ENCODE measurements at places on chromosomes 1 and 21.

- no peak for DNase-seq
Observed at GRCh38 chr1:167292216-167292615, 71.5 kb downstream of the POU2F1 start.

DNA sequence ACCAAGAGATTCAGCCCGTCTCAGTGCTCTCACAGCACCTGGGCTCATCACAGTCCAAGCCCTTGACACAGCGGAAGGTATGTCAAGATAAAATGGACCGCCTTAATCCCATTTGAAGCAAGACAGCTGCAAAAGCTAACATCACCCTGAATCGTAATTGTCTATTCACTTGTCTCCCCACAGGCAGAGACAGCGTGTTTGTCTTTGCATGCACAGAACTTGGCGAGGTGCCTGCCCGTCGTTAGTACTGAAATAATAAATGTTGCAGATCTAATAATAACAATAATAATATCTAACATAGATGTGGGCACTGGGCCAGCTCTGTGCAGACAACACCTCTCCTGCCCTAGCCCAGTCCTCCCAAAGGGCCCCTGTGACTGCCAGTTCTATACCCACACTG is 271.7 kb downstream of the NPHP4 start:
- DNase-seq, result peak; percentile 57

- DNase-seq, result no peak
Observed at GRCh38 chr1:29651246-29651645, 414.9 kb downstream of the PTPRU start.

DNA sequence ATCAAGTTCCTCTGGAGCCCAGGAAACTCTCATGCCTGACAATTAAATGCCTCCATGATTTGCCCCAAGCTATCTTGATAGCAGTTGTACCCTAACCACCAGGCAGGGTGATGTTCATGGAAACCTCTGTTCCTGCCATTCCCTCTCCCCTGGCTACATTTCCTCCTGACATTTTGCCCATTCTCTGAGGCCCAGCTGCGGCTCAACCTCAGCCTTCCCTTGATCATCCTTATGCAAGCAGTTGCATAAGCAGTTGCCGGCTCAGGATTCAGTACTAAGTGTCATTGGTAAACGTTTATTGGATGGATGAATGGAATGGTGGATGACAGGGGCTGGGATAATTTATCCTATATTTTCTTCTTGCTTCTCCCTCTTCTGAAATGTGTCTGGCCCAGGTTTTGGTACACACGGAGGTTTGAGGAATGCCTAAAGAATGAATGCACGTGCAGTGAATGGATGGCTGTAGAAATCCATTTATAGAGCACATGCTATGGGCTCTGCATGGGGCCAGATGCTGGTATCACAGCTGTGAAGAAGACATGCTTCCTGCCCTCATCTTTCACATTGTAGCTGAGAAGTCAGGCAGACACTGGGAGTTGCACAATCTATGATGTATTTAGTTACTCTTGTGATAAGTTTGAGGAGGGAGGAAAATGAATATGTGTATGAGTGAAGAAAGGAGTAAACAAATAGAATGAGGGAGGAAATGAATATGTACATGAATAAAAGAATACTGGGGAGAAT is 261.8 kb downstream of the FOXD2 start:
- no peak for DNase-seq

DNA sequence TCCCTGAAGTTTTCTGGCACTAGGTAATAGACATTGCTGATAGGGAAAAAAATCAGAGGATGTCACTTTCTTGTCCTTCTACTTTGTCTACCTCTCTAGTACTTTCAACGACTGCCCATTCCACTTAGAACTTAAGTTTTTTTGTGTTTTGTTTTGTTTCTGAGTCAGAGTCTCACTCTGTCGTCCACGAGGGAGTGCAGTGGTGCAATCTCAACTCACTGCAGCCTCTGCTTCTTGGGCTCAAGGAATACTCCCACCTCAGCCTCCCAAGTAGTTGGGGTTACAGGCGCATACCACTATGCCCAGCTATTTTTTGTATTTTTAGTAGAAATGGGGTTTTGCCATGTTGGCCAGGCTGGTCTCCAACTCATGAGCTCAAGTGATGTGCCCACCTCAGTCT is 79.2 kb downstream of the SGIP1 start:
- no peak for DNase-seq

DNA sequence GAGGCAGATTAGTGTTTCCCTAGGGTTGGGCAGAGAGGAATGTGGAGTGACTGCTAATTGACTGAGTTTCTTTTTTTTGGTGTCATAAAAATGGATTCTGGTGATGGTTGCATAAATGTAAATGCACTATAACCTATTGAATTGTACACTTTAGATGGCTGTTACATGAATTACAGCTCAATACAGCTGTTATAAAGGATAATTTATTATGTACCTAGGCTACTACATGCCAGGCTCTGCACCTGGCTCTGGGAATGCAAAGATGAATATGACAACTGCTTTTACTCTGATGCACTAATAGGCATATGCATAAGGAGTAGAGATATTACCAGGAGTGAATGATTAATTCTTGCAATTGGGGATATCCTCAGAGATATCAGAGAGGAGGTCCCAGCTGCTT is 345.3 kb downstream of the PTBP2 start:
- no peak for DNase-seq

- DNase-seq, result no peak
Observed at GRCh38 chr1:76070538-76070937, 4.0 kb upstream of the ST6GALNAC3 start.

DNA sequence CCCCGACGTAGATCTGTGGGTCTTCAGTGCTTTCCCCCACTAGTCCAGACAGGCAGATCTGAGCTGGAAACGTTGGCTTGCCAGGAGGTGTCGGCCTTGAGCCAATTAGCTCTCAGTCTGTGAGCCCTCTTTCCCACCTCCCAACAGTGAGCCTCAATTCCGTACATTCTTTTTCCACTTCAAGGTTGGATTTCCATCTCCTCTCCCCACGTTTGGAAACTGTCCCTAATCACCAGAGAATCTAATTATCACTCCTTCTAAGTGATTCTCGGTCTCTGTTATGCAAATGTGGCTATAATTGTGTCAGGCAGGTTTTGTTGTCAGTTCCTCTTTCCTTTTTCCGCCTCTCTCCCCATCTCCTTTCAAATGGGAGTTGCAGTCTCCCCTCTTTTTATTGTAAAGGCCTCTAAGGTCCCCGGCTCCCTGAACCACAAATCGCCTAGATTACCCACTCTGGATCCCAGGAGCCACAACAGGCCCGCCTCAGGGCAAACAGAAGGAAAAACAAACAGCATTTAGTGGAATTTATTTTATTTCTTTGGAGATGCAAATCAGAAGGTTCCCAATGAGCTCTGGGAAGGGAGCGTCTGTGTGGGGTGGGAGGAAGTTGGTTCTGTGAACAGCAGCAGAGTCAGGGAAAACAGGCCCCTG is 29.4 kb upstream of the LRRN2 start:
- no peak for DNase-seq

GRCh38 chr1:155184351-155184811 is 10.7 kb downstream of the TRIM46 start:
- DNase-seq, result no peak

GRCh38 chr21:42533963-42534355 is 20.3 kb downstream of the SLC37A1 start:
- no peak for DNase-seq

DNA sequence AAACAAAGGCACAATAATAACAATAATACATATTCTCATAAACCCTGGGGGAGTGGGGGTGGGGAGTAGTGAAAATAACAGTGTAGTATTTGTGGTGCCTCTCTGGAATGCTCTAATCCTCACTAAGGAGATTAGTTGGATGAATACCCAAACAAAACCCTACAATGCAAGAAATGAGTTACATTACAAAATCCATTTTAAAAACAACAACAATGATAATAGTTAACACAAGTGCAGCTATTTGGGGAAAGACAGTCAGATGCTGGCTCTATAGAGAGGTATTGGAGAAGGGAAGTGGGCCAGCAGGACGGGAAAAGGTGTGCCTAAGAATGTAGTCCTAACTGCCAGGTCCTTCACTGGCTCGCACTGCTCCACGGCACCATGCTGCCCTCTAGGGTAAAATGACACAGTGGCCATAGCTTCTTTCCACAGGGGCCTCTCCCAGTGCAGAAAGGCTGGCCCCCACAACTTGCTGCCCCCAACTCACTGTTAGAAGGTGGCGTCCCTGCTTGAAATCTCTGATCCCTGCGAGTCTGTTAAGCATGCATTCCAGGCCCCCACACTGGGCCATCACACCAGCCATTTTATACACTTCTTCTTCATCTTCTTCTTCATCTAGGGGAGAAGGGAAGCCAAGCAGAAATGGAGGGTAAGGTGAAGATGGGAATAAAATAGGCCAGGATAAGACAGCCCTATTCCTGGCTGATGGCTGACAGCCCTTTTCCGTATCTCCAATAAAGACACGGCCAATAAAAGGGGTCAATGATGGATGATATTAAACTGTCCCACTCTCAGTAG is 113.8 kb downstream of the UBR4 start:
- DNase-seq, result no peak

DNA sequence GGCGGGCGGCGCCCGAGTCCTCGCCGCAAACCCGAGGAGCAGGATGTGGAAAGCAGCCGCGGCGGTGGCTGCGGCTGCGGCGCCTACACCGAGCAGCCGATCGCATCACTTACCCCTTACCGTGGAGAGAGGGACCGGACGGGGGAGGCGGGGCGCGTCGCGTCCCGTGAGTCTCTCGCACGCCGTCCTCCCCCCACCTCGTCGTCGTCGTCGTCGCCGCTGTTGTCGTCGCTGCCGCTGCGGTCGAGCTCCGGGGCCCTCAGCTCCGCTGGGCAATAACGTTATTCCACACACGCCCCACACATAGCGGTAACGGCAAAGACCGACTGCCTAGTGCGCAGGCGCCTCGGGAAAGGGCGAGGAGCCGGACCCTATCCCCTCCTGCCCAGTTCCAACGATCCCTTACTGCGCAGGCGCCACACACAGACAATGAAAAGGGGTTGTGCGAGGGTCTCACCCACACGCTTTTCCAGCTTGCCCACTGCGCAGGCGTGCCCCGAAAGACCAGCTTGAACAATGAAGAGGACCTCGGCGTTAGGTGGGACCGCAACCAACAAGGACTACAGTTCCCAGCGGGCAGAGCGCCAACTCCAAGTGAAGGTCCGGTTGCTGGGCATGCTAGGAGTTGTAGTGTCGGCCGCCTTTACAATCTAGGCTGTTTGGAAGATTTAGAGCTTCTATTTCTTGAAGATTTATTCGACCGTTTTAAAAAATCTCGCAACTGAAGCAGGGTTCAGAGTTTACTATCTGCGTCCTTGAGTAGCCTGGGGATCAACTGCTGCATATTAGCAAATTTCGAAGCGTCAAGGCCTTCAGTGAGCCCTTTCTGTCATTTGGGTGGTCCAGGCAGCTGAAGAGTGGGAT is at the start of gene CEP170:
TSS of gene CEP170 (minus strand) at position 355 of the 864 bp plus-strand sequence. CDS start 30,001 bp downstream, outside the sequence.
- peak; percentile 94 for DNase-seq

GRCh38 chr1:207672522-207673130 is 27.7 kb downstream of the CR1L start:
- DNase-seq, result no peak

DNA sequence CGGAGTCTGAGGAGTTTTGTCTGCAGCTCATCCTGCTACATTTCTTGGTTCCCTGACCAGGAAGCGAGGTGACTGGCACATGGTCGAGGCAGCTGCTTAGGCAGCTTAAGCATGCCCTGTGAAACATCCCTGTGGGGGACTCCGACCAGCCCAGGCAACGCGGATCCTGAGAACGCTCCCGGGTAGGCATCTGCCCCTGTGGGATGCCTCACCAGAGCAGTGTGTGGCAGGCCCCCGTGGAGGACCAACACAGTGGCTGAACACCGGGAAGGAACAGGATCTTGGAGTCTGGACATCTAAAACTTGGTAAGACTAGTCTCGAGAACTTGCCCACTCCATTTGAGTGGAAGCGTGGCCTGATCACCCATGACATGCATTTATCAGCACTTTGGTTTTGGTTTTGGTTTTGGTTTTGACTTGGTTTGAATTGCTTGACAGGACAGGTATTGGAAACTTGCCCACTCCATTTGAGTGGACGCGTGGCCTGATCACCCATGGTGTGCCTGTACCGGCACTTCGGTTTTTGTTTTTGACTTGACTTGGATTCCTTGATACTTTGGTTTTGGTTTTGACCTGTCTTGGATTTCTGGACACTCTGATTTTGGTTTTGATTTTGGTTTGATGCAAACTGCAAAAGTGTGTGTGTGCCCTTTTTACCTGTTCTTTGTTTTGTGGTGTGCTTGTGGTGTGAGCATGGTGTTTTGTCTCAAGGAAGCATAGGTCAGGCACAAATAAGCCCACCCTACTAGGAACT is 12.2 kb upstream of the NEK2 start:
- DNase-seq, result no peak

GRCh38 chr1:21174230-21174629 is 2.5 kb downstream of the EIF4G3 start:
- no peak for DNase-seq

DNA sequence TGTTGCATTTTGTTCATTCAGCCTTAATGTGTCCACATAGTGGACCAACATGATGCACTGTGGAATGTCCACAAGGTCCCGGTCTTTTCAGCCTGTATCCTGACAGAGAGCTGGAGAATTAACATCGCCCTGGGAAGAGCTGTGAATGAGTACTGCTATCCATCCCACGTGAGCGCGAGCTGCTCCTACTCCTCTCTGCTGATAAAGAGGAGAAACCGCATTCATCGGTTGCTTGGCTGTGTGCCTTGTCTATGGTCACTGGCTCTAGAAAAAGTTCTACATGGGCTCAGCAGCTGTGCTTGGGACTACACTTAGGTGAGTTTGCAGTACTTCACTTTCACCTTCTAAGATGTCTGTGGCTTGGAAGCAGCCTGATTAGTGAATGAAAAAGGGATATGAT is 31.1 kb upstream of the IGSF5 start:
- no peak for DNase-seq
